ENCODE measurements at places on chromosomes 12 and 14. TPM values are rescaled to one million over a fixed set of nuclear protein-coding genes. Genes with fewer than 3 reads are reported as not detected.

Gene EML1
- total RNA-seq, result 0.68 TPM

Gene GPR65
- 11.6 TPM for total RNA-seq

Gene BAG5
- 28.2 TPM for total RNA-seq

Gene HECTD1
- total RNA-seq, result 109 TPM

Gene SCNN1A
- not detected for total RNA-seq

Gene GPR84
- total RNA-seq, result 1.8 TPM

Gene RNASE1
- total RNA-seq, result not detected
